IMR-90 (cell line): ENCODE measurements at places on chromosomes 12 and 14.
A peak's percentile ranks its signal among the peaks of the same experiment; 100 is the strongest.

DNA sequence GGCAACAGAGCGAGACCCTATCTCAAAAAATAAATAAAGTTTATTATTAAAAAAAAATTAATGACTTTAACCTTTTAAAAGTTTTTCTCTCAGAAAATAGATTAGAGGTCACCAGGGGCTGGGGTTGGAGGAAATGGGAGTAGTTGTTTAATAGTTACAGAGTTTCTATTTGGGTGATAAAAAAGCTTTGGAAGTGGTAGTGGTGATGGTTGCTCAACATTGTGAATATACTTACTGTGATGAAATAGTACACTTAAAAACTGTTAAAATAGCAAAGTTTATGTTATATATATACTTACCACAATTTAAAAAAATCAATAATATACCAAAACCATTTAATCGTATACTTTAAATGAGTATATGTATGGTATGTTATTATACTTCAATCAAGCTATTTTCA lies 59.6 kb downstream of the ARL6IP4 start:
- DNase-seq, result no peak

GRCh38 chr12:47237751-47238211 lies 158.0 kb upstream of the AMIGO2 start:
- DNase-seq, result peak; percentile 7

GRCh38 chr12:52909331-52909730 lies 4.5 kb upstream of the KRT8 start:
- no peak for DNase-seq

DNA sequence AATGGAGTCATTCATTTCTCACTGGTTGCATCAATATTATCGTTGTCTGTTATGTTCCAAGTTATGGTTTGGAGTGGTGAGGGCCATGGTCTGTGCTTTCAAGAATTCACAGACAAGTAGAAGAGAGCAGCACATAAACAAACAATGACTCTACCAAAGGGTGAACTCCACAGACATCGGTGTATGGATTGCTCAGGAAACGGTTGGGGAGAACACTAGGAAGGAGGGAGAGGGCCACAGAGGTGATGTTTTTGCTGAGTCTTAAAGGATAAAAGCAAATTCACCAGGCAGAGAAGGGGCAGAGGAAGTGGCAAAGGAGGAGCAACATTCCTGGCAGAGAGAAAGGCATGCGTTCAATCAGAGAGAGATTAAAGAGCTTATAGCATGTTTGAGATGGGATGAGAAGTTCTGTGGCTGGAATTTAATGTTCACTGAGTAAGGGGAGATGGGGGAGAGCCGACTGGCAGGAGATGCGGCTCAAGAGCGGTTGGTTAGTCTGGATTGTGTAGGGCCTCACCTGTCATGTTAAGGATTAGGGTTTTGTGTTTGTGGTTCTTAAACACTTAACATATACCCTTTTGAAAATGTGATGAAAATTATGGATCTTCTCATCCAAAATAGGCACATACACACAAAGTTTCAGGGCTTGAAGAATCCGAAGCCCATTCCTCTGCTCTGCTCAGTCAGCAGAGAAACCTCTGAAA lies 42.3 kb upstream of the FRMD6 start:
- DNase-seq, result peak; percentile 43

DNA sequence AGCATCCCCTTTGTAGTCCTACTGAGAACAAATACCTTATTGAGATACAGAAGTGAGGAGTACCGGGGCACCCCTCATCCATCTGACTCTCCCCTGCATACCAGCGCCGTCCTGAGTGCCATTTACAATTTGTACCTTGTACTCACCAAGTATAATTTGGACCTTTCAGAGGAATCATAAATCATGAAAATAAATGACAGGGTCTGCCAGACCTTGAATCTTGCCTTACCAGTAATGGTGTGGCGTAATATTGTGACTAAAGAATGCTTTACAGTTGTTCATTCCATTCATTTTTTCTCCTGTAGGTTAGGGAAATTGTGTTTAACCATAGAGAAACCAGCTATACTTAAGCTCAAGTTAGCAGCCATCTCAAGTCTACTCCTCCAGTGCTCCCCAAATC lies 243.7 kb upstream of the RGS6 start:
- DNase-seq, result peak; percentile 27

- DNase-seq, result peak; percentile 59
These were observed 87.6 kb downstream of the SEC23A start for GRCh38 chr14:39015360-39015961.

GRCh38 chr14:71716041-71716772 lies 216.0 kb upstream of the RGS6 start:
- DNase-seq, result peak; percentile 87

GRCh38 chr12:8661016-8661415 lies 1.6 kb downstream of the MFAP5 start:
- no peak for DNase-seq

- no peak for DNase-seq
These were observed 126.9 kb downstream of the PAPOLA start for GRCh38 chr14:96629082-96629481.

DNA sequence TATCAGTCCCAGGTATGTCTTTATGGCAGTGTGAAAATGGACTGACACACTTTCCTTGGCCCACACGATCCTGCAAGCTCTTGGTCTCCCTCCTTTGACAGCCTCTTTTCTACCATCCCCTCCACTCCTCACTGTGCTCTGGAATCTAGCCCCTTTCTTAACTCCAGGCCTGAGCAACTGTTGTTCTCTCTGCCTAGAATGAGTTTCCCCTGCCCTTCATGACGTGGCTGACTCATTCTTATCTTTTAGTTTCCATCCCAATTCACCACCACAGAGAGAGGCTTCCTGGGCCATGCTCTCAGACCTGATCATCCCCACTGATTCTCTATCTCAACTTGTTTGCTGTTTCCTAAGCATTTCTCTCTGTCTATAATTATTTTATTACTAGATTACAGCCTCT lies 157.4 kb upstream of the HMGA2 start:
- peak; percentile 72 for DNase-seq

DNA sequence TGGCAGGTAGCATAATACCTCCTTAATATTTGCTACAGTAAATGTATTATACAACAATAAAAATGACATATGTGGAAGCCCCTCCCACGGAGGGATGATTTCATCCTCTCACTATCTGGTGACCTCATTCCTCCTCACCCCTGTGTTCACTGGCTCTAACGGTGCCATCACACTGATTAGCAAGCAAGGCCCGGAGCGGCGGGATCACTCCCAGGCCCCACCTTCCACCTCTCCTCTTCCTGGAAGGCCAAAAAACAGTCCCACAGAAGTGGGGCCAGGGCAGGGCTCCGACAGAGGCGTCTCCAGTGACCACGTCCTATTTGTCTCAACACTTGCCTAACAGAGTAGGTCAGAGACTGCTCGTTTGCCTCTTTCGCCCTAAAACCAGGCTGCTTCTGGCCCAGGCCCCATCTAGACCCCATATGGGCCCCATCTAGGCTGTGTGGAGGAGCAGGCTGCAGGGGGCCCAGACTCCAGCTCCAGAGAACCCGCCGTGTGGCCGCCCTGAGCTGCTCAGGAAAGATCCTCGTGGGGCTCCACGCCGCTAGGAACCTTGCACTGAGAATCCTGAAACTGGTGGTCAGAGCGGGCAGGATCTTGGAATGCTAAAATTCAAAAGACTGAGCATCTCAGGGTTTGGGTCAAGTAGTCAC lies 3.7 kb downstream of the SELPLG start:
- peak; percentile 87 for DNase-seq
